Activated CD4-positive, alpha-beta memory T cell treated with anti-CD3 and anti-CD28 coated beads, Interleukin-2, amount 10 ng/mL, durations not matched to agents 7 days and 5 days (primary cell): ENCODE measurements at places on chromosomes 3 and 15. TPM values are rescaled to one million over a fixed set of nuclear protein-coding genes. Genes with fewer than 3 reads are reported as not detected.

- no peaks in the 10 kb centered on the region for H3K27me3 ChIP-seq
- no peaks in the 10 kb centered on the region for H3K4me1 ChIP-seq
These were observed 57.9 kb upstream of the SAMMSON start for GRCh38 chr3:69941439-69942176.

DNA sequence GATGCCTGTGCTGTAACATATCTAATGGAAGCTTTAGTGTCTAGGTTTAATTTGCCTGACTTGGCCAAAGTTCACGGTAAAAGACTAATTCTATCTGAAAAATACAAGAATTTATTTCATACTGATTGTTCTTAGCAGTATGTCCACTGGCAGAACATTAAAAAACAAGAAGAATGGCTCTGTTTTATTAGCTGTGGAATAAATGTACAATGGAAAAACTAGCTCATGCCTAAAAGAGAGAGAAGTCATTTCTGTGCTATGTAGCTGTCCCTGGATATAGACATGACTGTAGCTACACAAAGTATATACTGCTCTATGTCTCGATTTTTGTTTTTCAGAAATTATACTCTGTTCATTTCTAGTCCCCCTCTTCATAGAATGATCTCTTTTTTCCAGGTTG, 13.9 kb upstream of the VGLL3 start:
- no peak overlapping the region for H3K4me3 ChIP-seq
- no peak for DNase-seq
- H3K36me3 ChIP-seq: no peaks in the 10 kb centered on the region

DNA sequence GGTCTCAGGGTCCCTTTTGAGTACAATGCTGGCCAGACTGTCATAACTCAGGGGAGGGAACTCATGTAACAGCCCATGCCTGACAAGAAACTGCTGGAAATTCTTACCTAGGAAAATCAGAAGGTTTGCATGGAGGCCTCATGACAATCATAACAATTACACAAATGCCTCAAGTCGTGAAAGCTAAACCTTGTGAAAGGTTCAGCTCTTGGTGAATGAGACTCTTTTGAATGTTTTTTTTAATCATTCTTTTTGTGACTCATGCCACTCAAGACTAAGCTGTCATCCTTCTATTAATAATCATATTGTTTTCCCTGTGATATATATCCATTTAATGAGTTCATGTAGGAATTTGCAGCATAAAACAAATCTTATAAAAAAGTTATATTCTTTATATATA, 61.4 kb upstream of the LEKR1 start:
- no peaks in the 10 kb centered on the region for H3K36me3 ChIP-seq
- peaks cover 14% of the 10 kb centered on the region for H3K4me1 ChIP-seq
- no peak overlapping the region for H3K4me3 ChIP-seq
- H3K27ac ChIP-seq: no peak overlapping the region

DNA sequence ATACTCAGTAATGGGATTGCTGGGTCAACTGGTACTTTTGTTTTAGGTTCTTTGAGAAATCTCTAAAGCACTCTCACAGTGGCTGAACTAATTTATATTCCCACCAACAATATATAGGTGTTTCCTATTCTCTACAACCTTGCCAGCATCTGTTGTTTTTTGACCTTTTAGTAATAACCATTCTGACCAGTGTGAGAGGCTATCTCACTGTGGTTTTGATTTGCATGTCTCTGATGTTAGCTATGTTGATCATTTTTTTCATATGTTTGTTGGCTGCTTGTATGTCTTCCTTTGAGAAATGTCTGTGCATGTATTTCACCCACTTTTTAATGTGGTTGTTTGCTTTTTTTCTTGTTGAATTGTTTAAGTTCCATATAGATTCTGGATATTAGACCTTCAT, 98.2 kb upstream of the DCBLD2 start:
- no peak overlapping the region for H3K4me3 ChIP-seq
- no peaks in the 10 kb centered on the region for H3K4me1 ChIP-seq
- no peaks in the 10 kb centered on the region for H3K36me3 ChIP-seq
- peaks cover 4% of the 10 kb centered on the region for H3K27me3 ChIP-seq
- H3K27ac ChIP-seq: no peak overlapping the region
- no peak for DNase-seq

GRCh38 chr15:78146425-78147154, 2.6 kb upstream of the IDH3A start:
- no peak overlapping the region for H3K4me3 ChIP-seq
- H3K36me3 ChIP-seq: peaks cover 9% of the 10 kb centered on the region
- H3K4me1 ChIP-seq: peaks cover 30% of the 10 kb centered on the region
- no peaks in the 10 kb centered on the region for H3K27me3 ChIP-seq

DNA sequence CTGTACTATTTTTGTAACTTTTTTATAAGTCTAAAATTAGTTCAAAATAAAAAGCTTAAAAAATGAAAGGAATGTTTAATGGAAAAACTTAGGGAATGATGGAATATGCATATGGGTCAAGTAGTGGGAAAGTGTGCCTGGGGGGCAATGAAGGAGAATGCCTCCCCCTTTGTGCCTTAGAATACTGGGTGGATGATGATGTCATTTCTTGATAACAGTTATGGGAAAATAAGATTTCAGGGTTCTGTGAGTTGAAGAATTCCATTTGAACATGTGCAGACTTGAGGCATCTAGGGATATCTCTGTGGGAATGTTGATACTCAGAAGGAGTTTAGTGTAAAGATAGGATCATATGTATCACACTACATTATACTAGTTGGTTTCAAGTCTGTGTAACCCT, 13.8 kb downstream of the WDR93 start:
- DNase-seq: no peak

GRCh38 chr3:72269475-72269874, 484.5 kb upstream of the PROK2 start:
- no peaks in the 10 kb centered on the region for H3K36me3 ChIP-seq
- no peaks in the 10 kb centered on the region for H3K27me3 ChIP-seq
- H3K4me3 ChIP-seq: no peak overlapping the region
- peaks cover 54% of the 10 kb centered on the region for H3K4me1 ChIP-seq
- DNase-seq: no peak

GRCh38 chr3:69683082-69683806, 56.0 kb upstream of the MITF start:
- H3K36me3 ChIP-seq: no peaks in the 10 kb centered on the region
- no peaks in the 10 kb centered on the region for H3K4me1 ChIP-seq
- H3K27me3 ChIP-seq: peaks cover 4% of the 10 kb centered on the region
- no peak overlapping the region for H3K4me3 ChIP-seq
- H3K27ac ChIP-seq: no peak overlapping the region

DNA sequence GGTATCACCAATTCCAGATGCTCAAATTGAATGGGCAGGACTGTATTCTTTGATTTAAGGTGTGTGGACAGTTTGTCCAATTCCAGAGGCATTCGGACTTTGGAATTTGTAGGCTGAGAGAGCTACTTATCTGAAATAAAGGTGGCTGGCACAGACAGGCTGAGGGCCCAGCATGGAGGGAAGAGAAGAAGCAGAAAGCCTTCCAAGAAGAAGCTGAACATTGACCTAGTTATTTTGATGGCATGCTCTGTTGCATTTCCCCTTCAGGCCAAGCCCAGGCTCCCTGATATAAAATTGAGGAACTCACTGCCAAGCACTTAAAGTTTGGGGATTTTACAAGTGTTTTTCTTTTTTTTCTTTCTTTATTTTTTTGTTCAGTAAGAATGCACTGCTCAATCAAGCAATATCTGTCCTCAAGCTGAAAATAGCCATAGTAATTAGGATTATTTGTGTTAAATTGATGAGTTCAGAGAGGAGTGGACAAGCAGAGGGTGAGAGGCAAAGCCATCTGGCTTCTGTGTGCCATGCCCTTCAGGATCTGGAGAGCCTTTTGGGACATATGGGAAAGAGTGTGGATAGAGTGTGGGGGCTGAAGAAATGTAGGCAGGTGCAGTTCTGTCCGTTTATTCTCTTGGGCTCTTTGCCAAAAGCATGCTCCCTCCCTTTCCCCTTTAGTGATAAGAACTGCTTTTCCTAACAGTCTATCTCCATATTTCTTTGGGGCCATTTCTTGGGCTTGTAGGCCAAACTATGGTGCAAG, 148.9 kb downstream of the OXSM start:
- no peaks in the 10 kb centered on the region for H3K4me1 ChIP-seq
- no peak overlapping the region for H3K27ac ChIP-seq
- no peak overlapping the region for H3K4me3 ChIP-seq
- no peaks in the 10 kb centered on the region for H3K27me3 ChIP-seq
- H3K36me3 ChIP-seq: no peaks in the 10 kb centered on the region

DNA sequence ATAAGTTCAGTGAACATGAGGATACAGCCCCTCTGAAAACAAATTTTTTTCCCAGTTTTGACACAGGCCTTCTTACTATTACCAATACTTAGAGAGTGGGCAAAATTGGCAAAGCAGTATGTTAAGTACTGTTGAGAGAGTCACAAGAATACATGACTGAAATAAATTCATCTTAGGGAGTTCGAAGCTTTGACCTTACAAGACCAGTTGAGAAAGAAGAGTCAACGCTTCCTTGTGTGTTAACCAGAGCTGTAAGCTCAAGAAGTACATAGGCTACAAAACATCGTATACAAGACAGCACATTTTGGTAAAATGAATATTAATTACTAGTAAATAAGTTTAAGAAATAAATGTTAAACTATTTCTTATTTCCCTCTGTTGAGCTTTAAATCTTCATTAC, 164.4 kb upstream of the RORA start:
- no peak for DNase-seq
- H3K4me3 ChIP-seq: no peak overlapping the region
- H3K4me1 ChIP-seq: peaks cover 3% of the 10 kb centered on the region
- H3K36me3 ChIP-seq: no peaks in the 10 kb centered on the region

DNA sequence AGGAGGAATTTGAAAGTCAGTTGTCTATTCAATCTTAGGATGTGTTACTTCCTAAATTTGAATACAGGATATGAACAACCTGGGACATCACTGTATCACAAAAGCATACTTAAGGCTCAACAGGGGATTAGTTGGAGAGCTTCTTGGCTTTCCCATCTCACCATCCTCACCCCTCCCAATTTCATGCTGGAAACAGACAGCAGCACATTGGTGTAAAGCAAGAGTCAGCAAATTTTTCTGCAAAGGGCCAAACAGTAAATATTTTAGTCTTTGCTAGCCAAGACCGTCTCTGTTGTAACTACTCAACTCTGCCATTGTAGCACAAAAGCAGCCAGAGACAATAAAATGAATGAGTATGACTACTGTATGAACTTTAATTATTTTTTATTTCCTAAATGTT, 94.9 kb downstream of the ERC2 start:
- no peaks in the 10 kb centered on the region for H3K4me1 ChIP-seq
- peaks cover 4% of the 10 kb centered on the region for H3K27me3 ChIP-seq
- no peaks in the 10 kb centered on the region for H3K36me3 ChIP-seq
- H3K27ac ChIP-seq: no peak overlapping the region

DNA sequence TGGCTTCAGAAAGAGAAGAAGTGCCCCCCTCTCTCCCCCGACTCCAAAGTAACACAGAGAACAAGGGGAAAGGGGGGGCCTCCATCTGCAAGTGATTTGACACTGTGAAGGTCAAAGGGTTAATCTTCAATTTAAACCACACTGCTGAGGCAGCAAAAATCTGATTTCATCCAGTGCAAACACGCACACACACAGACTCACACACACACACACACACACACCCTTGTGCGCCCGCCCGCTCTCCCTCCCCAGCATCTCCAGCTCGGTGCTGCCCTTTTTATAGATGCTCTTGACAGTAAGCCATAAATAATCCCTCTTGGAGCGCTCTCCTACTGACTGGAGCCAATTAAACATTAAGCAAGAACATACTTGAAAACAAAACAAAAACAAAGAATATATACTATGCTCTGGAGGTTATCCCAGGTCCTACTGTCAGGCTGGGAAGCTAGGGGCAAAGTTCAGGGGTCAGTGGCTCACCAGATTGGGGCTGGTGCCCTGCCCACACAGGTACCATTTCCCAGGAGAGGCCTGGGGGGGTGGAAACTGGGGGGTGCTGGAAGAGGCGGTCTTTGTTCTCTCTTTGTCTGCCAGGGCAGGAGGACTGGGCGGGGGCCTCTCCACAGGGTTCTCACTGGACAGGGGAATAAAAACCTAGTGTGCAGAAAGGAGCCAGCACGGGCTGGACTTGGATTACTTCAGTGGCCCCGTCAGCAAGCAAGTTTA, 16.3 kb downstream of the BMF start:
- H3K4me3 ChIP-seq: no peak overlapping the region
- DNase-seq: no peak
- H3K36me3 ChIP-seq: peaks cover 8% of the 10 kb centered on the region

GRCh38 chr3:70832089-70832833, 519.8 kb upstream of the MDFIC2 start:
- peaks cover 21% of the 10 kb centered on the region for H3K27me3 ChIP-seq
- no peak overlapping the region for H3K4me3 ChIP-seq
- no peaks in the 10 kb centered on the region for H3K4me1 ChIP-seq
- no peak for DNase-seq
- H3K27ac ChIP-seq: no peak overlapping the region

FGD5 gene
- total RNA-seq: not detected

EIF3J gene
- total RNA-seq: 87.8 TPM

- H3K36me3 ChIP-seq: no peaks in the 10 kb centered on the region
- DNase-seq: no peak
- H3K4me1 ChIP-seq: no peaks in the 10 kb centered on the region
- no peaks in the 10 kb centered on the region for H3K27me3 ChIP-seq
- no peak overlapping the region for H3K4me3 ChIP-seq
These were observed 786.4 kb downstream of the MCTP2 start for GRCh38 chr15:95017666-95018328.

GRCh38 chr3:28376424-28376823, 27.8 kb upstream of the AZI2 start:
- no peak overlapping the region for H3K4me3 ChIP-seq
- no peak overlapping the region for H3K27ac ChIP-seq
- H3K4me1 ChIP-seq: no peaks in the 10 kb centered on the region
- H3K27me3 ChIP-seq: peaks cover 2% of the 10 kb centered on the region
- DNase-seq: no peak
- no peaks in the 10 kb centered on the region for H3K36me3 ChIP-seq

DNA sequence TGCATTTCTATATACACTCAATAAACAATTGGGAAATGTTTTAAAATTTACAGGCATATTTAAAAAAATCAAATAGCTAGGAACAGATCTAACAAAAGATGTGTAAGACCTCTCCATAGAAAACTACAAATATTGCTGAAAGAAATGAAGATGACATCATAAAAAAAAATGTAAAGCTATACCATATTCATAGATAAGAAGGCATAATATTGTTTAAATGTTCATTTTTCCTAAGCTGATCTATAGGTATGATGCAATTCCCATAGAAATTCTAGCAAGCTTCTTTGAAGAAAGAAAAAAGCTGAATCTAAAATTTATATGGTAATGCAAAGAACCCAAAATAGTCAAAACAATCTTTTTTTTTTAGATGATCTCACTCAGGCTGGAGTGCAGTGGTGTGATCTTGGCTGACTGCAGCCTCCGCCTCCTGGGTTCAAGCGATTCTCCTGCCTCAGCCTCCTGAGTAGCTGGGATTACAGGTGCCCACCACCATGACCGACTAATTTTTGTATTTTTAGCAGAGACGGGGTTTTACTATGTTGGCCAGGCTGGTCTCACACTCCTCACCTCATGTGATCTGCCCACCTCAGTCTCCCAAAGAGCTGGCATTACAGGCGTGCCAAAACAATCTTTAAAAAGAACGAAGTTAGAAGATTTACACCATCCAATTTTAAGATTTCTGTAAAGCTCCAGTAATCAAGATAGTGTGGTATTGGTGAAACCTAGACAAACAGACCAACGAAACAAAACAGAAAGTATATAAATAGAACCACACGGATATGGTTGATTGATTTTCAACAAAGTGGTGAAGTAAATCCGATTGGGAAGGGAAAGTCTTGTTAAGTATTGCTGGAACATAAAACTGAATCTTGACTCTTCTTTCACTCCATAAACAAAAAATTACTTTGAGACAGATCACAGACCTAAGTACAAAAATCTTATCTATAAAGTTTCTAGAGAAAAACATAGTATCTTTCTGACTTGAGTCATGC, 6.3 kb upstream of the BHLHE40 start:
- H3K4me1 ChIP-seq: peaks cover 38% of the 10 kb centered on the region
- peak overlapping the region; percentile 45 for H3K27ac ChIP-seq
- DNase-seq: no peak

MAN2C1 gene
- 174 TPM for total RNA-seq
